Adrenal gland (tissue), 19 donors: ENCODE measurements at places on chromosomes 16 and 17. TPM values are rescaled to one million over a fixed set of nuclear protein-coding genes. Genes with fewer than 3 reads are reported as not detected.

ST6GALNAC1 gene
- total RNA-seq, result 0.33 TPM

ITGAD gene
- not detected for total RNA-seq

DNA sequence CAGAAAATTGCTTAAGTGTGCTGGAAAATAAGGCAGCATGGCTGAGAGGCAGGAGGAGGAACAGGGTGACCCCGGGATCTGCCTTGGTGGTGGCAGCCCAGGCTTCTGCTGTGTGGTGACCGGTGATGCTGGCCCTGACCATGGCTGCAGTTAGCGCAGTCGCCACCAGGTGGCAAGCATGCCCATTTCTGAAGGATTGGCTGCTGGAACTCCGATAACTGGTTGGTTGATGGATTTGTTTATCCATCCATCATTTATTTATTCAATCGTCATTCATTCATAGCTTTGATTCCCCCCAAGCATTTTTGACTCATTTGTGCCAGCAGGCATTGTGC is 29.1 kb upstream of the ITGA3 start:
- peak; percentile 90 for DNase-seq
- H3K36me3 ChIP-seq, result no peaks in the 10 kb centered on the region
- peak overlapping the region; percentile 41 for H3K4me3 ChIP-seq
- no peaks in the 10 kb centered on the region for H3K27me3 ChIP-seq
- H3K4me1 ChIP-seq, result peaks cover 12% of the 10 kb centered on the region

KRT24 gene
- total RNA-seq, result not detected

DNA sequence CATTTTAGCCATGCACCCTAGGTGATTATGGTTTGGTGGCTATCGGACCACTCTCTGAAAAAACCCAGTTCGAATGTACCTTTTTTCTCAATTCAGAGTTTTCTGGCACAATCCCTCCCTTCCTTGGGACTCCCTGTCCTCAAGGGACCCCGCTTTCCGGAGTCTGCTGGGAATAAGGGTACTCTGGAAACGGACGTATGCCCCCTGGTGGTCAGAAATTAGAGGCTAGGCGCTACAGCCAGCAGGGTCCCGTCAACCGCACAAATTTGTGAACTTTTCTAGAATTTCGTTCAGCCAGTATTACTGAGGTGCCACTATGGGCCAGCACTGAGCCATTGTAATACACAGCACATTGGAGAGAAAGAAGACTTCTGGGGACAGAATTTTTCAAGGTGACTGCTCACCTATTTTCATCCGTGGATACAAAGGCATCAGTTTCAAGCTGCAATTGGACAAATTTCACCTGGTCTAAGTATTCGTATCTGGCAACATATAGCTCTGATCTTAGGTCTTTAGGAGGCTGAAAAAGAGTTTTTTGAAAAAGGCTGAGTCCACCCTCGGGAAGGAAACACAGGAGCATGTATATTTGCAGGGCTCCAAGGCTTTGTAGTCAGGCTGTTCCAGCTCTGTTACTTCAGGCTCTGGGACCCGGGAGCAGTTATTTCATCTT is 27.1 kb upstream of the CRYBA1 start:
- no peaks in the 10 kb centered on the region for H3K27me3 ChIP-seq
- DNase-seq, result peak; percentile 88
- H3K36me3 ChIP-seq, result no peaks in the 10 kb centered on the region
- H3K4me1 ChIP-seq, result peaks cover 8% of the 10 kb centered on the region
- H3K4me3 ChIP-seq, result no peak overlapping the region

- no peak for DNase-seq
- H3K27me3 ChIP-seq, result no peaks in the 10 kb centered on the region
- no peaks in the 10 kb centered on the region for H3K36me3 ChIP-seq
- no peaks in the 10 kb centered on the region for H3K4me1 ChIP-seq
- H3K4me3 ChIP-seq, result no peak overlapping the region
Observed at GRCh38 chr16:83878838-83879237, 20.1 kb upstream of the MLYCD start.

- H3K4me3 ChIP-seq, result no peak overlapping the region
- H3K4me1 ChIP-seq, result peaks cover 55% of the 10 kb centered on the region
- no peaks in the 10 kb centered on the region for H3K36me3 ChIP-seq
- DNase-seq, result no peak
- H3K27ac ChIP-seq, result peak overlapping the region; percentile 71
Observed at GRCh38 chr16:20879175-20880040, 20.8 kb downstream of the DCUN1D3 start.

DNA sequence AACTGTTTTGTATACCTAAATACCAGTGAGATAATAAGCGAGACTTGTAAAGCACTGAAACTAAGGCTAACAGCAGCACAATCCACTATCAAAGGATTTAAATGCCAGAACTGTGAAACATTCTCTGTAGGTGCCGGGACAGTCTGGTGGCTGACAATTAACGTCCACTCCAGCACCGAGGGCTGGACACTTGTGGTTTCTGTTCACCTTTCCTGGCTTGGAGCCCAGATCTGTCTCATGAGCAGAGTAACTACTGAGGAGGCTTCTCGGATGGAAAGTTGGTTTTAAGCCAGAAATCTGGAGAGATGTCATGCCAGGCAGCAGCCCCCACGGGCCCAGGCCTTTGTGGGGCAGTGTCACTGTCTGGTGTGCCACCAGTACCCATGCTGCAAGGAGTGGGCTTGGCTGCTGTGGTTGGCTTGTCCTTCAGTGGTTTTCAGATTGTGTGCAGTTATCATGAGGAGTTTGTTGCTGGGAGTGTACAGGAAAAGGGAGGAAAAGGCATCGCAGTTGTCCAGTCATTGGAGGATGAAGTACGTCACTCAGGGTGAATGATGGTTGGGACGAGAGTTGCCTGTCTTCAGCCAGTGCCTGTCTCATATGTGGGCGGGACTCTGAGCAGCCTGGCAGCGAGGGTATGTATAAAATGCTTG is 35.5 kb downstream of the UBN1 start:
- peaks cover 12% of the 10 kb centered on the region for H3K4me1 ChIP-seq
- peak; percentile 50 for DNase-seq
- no peak overlapping the region for H3K4me3 ChIP-seq
- H3K27ac ChIP-seq, result no peak overlapping the region
- no peaks in the 10 kb centered on the region for H3K36me3 ChIP-seq
- no peaks in the 10 kb centered on the region for H3K27me3 ChIP-seq

SLFN14 gene
- total RNA-seq, result not detected

PERCC1 gene
- total RNA-seq, result not detected

CCL14 gene
- total RNA-seq, result 44.9 TPM

GRCh38 chr17:42904110-42904469 is 3.5 kb downstream of the G6PC1 start:
- H3K27me3 ChIP-seq, result no peaks in the 10 kb centered on the region
- no peak overlapping the region for H3K4me3 ChIP-seq
- H3K27ac ChIP-seq, result no peak overlapping the region
- no peaks in the 10 kb centered on the region for H3K36me3 ChIP-seq
- DNase-seq, result no peak

CD300LB gene
- total RNA-seq, result 0.18 TPM

DNA sequence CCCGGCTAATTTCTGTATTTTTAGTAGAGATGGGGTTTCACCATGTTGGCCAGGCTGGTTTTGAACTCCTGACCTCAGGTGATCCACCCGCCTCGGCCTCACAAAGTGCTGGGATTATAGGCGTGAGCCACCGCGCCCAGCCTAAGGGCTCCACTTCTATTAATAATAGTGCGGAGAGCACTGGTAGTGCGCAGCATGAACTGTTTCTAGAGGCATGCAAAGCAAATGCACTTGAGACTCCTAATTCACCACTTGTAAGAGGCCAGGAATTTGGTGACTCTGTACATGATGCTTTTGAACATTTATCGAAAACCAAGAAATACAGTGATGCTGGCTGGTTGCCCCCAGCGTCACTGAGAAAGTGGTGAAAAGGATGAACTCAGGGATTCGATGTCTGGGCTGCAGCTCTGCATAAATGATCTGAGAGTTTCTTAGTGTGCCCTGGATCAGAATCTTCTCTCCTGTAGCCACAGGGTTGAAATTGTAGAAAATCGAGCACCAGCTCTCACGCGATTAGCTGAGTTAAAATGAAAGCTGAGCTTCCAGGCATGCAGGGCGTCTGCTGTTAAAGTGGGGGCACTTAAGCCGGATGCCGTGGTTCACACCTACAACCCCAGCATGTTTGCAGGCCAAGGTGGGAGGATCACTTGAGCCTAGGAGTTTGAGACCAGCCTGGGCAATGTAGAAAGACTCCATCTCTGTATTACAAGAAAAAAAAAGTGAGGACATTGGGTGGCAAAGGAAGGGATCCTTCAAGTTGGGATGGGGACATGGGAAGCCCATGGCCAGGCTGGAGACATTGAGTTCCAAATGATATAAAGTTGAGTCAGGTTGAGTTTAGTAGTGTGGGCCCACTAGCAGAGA is 4.8 kb downstream of the RNF213 start:
- no peaks in the 10 kb centered on the region for H3K27me3 ChIP-seq
- peaks cover 44% of the 10 kb centered on the region for H3K4me1 ChIP-seq
- no peak overlapping the region for H3K4me3 ChIP-seq
- H3K36me3 ChIP-seq, result peaks cover 40% of the 10 kb centered on the region
